Cortex of kidney (tissue), 1 donor: ENCODE measurements at places on chromosomes 16 and 17.

GRCh38 chr17:29141514-29141876 is 38.7 kb downstream of the MYO18A start:
- no peak for DNase-seq

GRCh38 chr16:80104401-80104800 is 436.4 kb upstream of the DYNLRB2 start:
- DNase-seq = no peak

GRCh38 chr17:31882571-31882970 is 18.9 kb downstream of the UTP6 start:
- no peak for DNase-seq

GRCh38 chr16:30115238-30115637 is 1.9 kb upstream of the GDPD3 start:
- no peak for DNase-seq

- no peak for DNase-seq
Measured at GRCh38 chr17:7848131-7848579, 6.7 kb upstream of the TMEM88 start.

GRCh38 chr17:18166894-18167293 is 16.7 kb upstream of the ALKBH5 start:
- no peak for DNase-seq

- no peak for DNase-seq
Measured at GRCh38 chr16:72818236-72818845, 229.6 kb downstream of the ZFHX3 start.

GRCh38 chr16:15822957-15823356 is 33.9 kb downstream of the MYH11 start:
- DNase-seq = no peak

DNA sequence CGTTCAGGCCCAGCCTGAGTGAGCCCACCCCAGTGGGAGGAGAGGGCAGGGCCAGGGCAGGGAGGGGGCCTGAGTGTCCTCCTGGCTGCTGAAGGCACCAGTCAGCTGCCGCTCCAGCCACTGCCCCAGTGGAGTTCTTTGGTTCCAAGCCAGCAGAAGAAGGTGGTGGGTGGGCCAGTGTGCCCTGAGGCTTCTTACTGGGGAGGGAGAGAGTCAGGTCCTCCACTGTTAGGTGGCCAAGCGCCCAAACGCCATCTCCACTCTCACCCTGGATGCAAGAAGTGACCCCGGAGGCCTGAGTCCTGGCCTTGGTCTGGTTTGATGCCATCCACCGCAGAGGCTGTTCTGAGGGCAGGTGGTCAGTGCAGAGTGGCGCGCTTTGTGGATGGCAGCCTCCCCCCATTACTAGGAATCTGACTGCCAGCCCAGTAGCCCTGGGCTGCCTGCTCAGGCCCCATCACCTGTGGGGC is 2.2 kb downstream of the RNF213 start:
- DNase-seq = no peak

DNA sequence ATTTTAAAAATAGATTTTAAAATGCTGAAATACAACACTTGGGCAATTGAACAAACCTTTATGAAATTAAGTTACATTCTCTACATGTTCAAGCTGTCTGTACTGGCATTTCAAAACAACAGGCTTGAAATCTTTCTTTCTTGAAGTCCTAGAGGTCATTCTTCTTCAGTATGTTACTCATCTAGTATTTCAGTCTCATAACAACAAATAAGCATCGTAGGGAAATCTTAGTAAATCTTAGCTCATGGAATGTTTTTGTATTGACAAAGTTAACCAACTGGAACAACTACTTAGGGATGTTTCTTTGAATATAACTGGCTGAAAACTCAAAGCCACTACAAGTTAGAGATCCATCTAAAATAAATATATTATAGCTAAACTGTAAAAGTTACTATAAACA is 96.6 kb downstream of the KIF2B start:
- no peak for DNase-seq

- no peak for DNase-seq
Measured at GRCh38 chr17:69871318-69871717, 203.7 kb upstream of the KCNJ16 start.

DNA sequence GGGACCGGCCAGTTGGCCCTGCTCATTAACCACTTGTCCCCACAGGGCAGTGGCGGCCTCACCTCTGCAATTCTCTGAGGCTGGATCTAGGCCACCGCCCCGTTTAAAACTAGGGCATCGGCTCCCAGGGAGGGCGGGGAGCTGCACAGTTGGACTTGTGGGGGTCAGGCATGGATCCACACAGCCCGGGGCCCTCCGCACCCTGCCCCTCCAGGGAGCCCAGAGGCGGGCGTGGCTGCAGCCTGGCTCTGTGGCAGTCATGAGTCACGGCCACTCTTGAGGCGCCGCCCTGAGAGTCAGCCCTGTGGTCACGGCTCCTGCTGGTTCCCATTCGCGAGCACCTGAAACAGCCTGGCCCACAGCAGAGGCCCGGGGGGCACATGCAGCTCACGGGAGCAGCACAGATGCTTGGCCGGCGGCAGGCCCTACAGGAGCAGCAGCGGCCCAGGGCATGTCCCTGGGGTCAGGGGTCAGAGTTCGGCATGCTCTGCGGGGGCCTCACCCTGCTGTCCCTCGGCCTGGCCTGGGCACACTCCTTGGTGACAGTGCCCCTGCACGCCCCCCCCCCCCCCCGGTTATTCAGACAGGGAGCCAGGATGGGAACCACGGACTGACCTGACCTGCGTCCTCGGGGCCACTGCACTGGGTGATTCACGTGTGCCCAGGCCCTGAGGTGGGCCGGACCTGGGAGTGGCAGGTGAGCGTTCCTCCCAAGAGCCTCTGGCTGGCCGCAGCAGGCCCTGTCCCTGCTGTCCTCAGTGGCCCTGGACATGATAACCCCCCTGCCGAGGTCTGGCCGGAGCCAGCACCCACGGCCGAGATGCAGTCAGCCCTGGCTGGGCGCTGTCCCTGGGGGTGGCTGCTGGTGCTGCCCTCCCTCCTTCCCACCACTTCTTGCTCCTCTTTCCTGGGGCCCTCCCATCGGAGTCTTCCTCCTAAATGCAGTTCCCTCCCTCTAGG is 8.2 kb downstream of the CAPN15 start:
- DNase-seq = no peak

DNA sequence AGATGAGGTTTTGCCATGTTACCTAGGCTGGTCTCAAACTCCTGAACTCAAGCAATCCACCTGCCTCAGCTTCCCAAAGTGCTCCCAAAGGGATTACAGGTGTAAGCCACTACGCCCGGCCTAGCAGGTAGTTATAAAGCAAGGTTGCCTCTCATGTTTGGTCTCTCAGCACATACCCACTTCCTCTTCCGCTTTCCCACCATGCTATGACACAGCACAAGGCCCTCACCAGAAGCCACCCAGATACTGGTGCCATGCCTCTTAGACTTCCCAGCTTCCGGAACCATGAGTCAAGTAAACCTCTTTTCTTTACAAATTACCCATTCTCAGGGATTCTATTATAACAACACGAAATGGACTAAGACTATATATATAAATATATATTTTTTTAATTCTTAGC is 143.6 kb downstream of the COPRS start:
- DNase-seq = no peak

GRCh38 chr16:64450177-64450576 is 671.7 kb downstream of the CDH11 start:
- no peak for DNase-seq

GRCh38 chr16:52367821-52368220 is 179.1 kb downstream of the TOX3 start:
- no peak for DNase-seq

- no peak for DNase-seq
Measured at GRCh38 chr17:11039342-11039741, 201.5 kb upstream of the PIRT start.

DNA sequence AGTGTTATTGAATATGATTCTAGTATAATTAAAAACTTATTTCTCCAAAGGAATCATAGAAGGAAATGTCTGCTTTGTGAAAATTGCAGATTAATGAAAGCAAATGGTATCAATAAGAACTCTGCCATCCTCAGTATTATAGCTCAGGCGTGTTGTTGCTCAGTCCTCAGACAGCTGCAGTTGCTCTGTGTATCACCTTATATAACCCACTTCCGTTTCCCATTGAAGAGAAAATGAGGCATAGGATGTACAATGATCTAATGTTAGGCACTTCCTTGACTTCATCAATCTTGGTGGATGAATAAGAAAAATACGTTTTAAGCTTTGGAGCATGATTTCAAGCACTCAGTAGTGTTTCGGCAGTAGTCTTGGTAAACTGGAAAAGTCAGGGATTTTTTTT is 14.1 kb downstream of the MFSD11 start:
- DNase-seq = no peak

DNA sequence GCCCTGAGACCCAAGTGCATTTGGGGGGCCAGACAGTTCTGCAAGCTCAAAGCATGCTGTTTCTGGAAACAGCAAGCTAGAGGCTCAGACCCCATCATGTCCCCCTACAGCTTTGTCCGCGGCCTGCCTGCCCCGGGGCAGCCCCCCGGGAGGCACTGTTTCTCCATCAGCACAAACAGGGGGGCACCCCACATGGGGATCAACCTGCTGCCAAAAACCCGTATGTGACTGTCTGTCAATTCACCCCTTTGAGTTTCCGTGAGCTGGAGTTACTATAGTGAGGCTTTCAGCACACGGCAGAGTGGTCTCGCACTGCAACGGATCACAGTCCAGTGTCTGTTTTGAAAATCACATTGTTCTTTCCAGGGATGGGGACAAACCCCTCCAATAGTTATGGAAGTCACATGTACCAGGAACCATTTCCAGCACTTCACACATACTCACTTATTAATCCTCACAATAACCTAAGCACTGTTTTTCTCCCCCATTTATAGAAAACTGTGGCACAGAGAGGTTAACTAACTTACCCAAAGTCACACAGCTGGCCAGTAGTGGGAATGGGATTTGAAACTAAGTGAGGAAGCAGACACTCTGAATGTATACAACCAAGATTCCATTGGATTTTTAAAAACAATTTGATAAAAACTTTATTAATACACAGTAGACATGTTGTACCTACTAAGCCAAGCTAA is 269.0 kb downstream of the C16orf95 start:
- no peak for DNase-seq

DNA sequence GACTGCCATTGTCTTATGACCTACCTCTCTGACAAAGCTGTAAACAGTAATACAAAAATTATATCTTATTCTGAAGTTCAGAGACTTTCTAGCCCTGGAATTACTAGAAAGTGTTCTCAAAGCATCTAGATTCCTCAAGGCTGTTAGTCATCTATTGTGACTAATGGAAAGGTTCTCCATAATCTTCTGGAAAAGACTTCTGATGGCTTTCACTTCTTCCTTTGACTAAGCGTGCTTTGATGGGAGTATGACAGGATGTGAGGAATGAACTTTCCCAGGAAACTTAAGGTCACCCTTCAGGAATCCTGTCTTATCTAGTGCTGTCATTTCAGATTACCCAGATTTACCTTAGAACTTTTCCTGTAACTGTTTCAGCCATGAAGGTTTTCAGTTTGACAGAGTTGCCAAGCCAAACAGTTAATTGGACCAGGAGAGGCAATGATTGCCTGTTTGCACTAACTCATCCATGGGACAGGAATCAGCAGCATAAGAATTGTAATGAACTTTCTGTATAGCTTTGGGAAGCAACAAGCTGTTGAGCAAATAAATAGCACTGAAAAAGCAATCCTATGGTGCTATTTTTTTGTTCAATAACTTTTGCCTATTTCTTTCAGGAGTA is 43.5 kb downstream of the AP2B1 start:
- no peak for DNase-seq

GRCh38 chr16:19219836-19220235 is 51.8 kb downstream of the SYT17 start:
- no peak for DNase-seq

DNA sequence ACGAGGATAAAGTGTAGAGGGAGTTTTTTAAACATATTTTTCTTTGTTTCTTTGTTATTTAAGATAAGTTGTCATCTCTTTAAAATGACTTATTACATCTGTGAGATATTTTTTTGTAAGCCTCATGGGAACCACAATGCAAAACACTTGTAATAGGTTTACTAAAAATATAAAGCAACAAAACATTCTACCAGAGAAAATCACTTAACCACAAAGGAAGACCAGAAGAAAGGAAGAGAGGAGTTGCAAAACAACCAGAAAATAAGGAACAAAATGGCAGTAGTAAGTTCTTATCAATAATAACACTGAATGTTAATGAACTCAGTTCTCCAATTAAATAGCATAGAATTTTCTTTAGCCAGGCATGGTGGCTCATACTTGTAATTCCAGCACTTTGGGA is 22.9 kb downstream of the DHRS7B start:
- no peak for DNase-seq

GRCh38 chr16:17469011-17469740 is 1.6 kb downstream of the XYLT1 start:
- no peak for DNase-seq

DNA sequence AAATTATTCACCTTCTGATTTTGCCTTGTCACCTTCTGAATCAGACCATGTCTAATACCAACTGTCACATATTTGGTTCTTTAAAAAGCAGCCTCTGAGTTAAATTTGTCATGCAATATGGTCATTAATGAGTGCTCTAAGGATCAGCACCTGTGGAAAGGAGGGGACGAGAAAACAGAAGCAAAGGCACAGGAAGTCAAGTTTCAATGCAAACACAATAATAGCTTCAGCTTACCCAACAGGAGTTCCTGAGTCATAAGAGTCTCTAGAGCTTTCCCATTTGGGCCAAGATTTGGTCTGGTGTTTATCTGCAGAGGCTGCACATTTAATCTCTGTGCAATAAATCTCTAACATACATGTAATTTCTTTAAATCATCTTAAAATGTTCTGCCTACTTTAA is 889.8 kb downstream of the CDH8 start:
- no peak for DNase-seq

- DNase-seq = no peak
Measured at GRCh38 chr17:50785946-50786570, 18.7 kb upstream of the ANKRD40CL start.
